ENCODE measurements at places on chromosomes 5 and 9. TPM values are rescaled to one million over a fixed set of nuclear protein-coding genes. Genes with fewer than 3 reads are reported as not detected.

The CWC27 gene
- 40.1 TPM for polyA plus RNA-seq

The INSL6 gene
- polyA plus RNA-seq, result 0.37 TPM

The SLC25A2 gene
- 0.19 TPM for polyA plus RNA-seq

The TRIM32 gene
- 22.7 TPM for polyA plus RNA-seq

The DOCK8 gene
- 12.4 TPM for polyA plus RNA-seq

The MCCC2 gene
- 66.1 TPM for polyA plus RNA-seq

The TEX48 gene
- not detected for polyA plus RNA-seq

The SLC45A2 gene
- polyA plus RNA-seq, result 1.1 TPM

The SPINK13 gene
- polyA plus RNA-seq, result 0.91 TPM

The PITX1 gene
- not detected for polyA plus RNA-seq

The PCDHA9 gene
- 0.08 TPM for polyA plus RNA-seq

The CKMT2 gene
- 5.2 TPM for polyA plus RNA-seq
